ENCODE measurements at places on chromosomes 2 and 18. TPM values are rescaled to one million over a fixed set of nuclear protein-coding genes. Genes with fewer than 3 reads are reported as not detected.

The ADRA2B gene
- 0.52 TPM for polyA plus RNA-seq

DNA sequence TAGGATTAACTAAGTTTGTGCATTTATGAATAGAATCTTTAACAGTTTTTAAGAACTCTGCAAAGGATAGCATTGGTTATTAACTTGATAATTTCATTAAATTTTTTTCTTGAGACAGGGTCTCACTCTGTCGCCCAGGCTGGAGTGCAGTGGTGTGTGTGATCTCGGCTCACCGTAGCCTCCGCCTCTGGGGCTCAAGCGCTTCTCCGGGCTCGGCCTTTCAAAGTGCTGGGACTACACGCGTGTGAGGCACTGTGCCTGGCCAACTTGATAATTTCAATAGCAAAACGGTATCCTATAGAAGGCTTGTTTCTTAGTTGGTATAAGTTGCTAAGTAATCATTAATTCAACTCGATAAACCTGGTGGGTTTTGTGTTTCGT, 38.0 kb downstream of the ADNP2 start:
- peak; percentile 7 for DNase-seq

GRCh38 chr2:171878481-171878993, 15.5 kb downstream of the SLC25A12 start:
- no peak for DNase-seq

- DNase-seq, result no peak
Observed at GRCh38 chr2:110869472-110870446, 137.4 kb downstream of the ACOXL start.

GRCh38 chr18:58699551-58699950, 28.3 kb downstream of the MALT1 start:
- DNase-seq, result no peak

- no peak for DNase-seq
Observed at GRCh38 chr2:138090330-138090729, 126.1 kb downstream of the HNMT start.
